ENCODE measurements at places on chromosomes 16 and 17. TPM values are rescaled to one million over a fixed set of nuclear protein-coding genes. Genes with fewer than 3 reads are reported as not detected.

Gene C17orf78
- not detected for total RNA-seq

DNA sequence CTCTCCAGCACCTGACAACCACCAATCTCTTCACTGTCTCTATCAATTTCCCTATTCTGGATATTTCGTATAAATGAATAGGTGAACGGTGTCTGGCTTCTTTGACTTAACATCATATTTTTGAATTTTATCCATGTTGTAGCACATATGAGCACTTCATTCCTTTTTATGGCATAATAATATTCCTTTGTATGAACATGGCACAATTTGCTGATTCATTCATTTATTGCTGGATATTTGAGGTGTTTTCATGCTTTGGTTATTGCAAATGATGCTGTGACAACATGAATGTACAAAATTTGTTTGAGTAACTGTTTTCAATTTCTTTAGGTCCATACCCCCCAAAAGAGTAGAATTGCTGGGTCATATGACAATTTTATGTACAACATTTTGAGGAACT is 12.0 kb downstream of the CCDC182 start:
- no peaks in the 10 kb centered on the region for H3K4me1 ChIP-seq
- no peak overlapping the region for H3K4me3 ChIP-seq
- DNase-seq = no peak

- H3K4me3 ChIP-seq = no peak overlapping the region
- no peak overlapping the region for H3K27ac ChIP-seq
- DNase-seq = no peak
- H3K36me3 ChIP-seq = no peaks in the 10 kb centered on the region
These were observed 31.1 kb downstream of the C16orf82 start for GRCh38 chr16:27097800-27098230.

DNA sequence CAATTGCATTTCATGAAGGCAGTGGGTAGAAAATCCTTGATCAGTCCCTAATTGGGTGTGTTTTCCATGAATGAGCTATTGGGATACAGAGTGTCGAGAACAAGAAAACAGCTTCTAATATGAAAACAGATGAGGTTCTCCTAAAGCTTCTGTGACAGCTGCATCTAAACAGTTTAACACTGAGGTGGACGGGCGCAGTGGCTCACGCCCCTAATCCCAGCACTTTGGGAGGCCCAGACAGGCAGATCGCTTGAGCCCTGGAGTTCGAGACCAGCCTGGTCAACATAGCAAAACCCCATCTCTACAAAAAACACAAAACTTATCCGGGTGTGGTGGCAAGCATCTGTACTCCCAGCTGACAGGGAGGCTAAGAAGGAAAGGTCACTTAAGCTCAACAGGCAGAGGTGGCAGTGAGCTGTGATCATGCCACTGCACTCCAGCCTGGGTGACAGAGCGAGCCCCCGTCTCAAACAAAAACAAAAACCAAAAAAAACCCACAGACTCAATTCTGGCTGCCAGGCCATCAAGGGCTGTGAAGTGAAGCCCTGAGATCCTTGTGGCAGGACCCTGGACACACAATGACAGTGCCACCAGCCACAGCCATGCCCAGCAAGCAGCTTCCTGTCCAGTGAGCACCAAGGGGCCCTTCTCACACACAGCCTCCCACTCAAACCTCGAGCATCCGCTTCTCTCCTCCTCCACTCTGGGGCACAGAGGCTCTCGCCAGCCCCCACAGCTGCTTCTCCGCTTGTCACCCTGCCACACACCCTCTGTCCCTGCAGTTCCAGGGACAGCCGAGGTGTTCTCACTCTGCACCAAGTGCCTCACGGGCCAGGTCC is 44.0 kb downstream of the ANKRD11 start:
- no peak overlapping the region for H3K4me3 ChIP-seq
- H3K36me3 ChIP-seq = no peaks in the 10 kb centered on the region
- peaks cover 91% of the 10 kb centered on the region for H3K4me1 ChIP-seq
- peak overlapping the region; percentile 59 for H3K27ac ChIP-seq
- no peak for DNase-seq

DNA sequence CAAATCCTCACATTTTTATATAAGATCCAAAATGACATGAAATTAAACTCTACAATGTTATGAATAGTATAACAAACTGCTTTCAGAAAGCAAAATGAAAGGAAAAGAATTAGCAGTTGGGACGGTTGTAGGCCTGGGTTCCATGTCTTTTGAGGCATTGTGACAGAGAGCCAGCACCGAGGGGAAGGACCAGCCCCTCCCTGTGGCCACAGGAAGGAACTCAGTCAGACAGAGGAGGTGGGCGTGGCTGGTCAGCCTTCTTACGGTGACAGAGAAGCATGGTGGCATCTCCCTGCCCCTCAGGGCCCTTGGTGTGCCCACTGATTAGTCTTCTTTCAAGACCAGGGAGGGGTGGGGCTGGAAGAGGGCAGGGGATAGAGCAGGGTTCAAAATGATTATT is 5.7 kb downstream of the ZNF319 start:
- H3K27me3 ChIP-seq = no peaks in the 10 kb centered on the region
- DNase-seq = peak; percentile 60

Gene MSRB1
- total RNA-seq = 12.8 TPM

DNA sequence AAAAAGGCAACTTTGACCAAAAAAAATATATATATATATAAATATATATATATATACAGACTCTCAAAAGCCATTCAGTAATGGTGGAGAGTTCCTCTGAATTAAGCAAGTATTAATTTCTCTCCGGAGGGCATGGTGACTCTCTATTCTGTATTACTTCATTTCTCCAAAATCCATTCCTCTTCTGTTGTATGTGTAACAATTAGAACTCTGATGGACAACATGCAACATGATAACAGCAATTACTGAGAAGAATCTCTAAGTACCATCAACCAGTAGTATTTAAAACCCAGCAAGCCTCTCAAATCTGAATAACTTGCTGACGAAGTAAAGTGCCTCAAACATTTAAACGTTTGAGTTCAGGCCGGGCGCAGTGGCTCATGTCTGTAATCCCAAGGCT is 2.3 kb downstream of the GRB2 start:
- H3K36me3 ChIP-seq = peaks cover 16% of the 10 kb centered on the region
- H3K27me3 ChIP-seq = peaks cover under 1% of the 10 kb centered on the region
- H3K4me3 ChIP-seq = peak overlapping the region; percentile 94
- H3K4me1 ChIP-seq = peaks cover 46% of the 10 kb centered on the region

Gene KRTAP9-9
- total RNA-seq = not detected

GRCh38 chr17:799261-799660 is 17.1 kb downstream of the MRM3 start:
- DNase-seq = no peak
- peaks cover 7% of the 10 kb centered on the region for H3K4me1 ChIP-seq
- no peaks in the 10 kb centered on the region for H3K36me3 ChIP-seq
- no peaks in the 10 kb centered on the region for H3K27me3 ChIP-seq

Gene WFIKKN1
- 2.7 TPM for total RNA-seq

Gene OTOA
- total RNA-seq = not detected

DNA sequence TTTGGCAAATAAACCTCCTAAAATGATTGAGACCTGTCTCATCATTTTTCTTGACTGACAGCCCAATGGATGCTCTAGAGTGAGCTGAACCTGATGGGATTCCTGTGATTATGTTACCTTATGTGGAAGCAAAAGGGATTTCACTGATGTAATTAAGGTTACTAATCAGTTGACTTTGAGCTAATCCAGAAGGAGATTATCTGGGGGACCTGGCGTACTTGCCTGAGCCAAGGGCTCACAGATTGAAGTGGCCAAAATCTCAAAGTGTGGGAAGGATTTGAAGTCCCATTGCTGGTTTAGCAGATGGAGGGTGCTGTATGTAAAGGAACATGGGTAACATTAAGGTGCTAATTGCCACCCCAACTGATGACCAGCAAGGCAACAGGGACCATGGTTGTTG is 214.0 kb downstream of the CPPED1 start:
- H3K27ac ChIP-seq = no peak overlapping the region
- peaks cover 7% of the 10 kb centered on the region for H3K36me3 ChIP-seq
- peaks cover 8% of the 10 kb centered on the region for H3K4me1 ChIP-seq
- no peak overlapping the region for H3K4me3 ChIP-seq
- no peak for DNase-seq
- peaks cover 8% of the 10 kb centered on the region for H3K27me3 ChIP-seq

- peaks cover 5% of the 10 kb centered on the region for H3K4me1 ChIP-seq
- H3K27ac ChIP-seq = no peak overlapping the region
- H3K36me3 ChIP-seq = no peaks in the 10 kb centered on the region
- DNase-seq = peak; percentile 50
- H3K4me3 ChIP-seq = no peak overlapping the region
These were observed 2.6 kb downstream of the SHBG start for GRCh38 chr17:7632492-7632894.
